Ureter (tissue), 1 donor: ENCODE measurements at places on chromosomes 6 and 20.

GRCh38 chr6:36245572-36246061 is 24.2 kb upstream of the PNPLA1 start:
- no peak for DNase-seq

GRCh38 chr6:87925373-87926060 is 122.1 kb upstream of the SPACA1 start:
- DNase-seq, result no peak

GRCh38 chr20:43899274-43900120 is 15.2 kb upstream of the TOX2 start:
- DNase-seq, result no peak

GRCh38 chr20:57583289-57584257 is 22.7 kb downstream of the PCK1 start:
- DNase-seq, result no peak

DNA sequence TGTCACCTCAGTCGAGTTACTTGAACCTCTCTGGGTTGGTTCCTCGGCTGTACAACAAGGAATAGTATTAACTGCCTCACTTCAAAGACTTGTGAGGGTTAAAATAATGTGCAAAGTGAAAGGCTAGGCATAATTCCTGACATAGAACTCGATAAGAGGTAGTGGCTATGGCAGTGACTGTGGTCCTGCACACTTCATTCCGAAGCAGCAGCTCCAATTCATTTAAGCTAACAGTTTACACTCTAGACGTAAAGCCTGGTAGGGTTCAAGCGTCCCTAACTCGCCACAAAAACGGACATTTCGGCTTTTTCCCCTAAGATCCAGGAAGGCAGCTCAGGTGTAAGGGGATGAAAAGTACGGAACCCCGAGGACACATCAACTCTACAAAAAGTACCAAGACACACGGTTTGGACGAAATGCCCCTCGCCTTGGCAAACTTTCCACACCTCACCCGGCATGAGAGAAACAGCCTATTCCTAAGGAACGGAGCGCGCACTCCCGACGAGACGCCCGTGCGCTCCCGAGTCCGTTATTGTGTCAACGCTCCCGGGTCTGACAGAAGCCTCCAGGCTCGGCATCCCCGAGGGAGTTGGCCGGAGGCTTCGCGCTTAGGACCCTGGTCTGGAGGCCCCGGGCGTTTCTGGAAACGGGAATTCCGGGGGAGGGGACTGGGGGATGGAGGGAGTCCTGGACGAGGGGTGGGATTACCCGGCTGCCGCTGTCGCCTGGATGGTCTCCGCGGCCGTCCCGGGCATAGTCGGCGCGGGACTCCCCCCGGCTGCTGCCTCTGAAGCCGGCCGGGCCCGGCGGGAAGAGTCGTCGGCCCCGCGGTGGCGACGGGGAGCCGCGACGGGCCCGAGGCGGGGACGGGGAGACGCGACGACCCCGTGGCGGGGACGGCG is 937 bp downstream of the ZNF318 start:
- DNase-seq, result peak; percentile 53

GRCh38 chr6:18509871-18510643 is 122.9 kb downstream of the RNF144B start:
- no peak for DNase-seq

DNA sequence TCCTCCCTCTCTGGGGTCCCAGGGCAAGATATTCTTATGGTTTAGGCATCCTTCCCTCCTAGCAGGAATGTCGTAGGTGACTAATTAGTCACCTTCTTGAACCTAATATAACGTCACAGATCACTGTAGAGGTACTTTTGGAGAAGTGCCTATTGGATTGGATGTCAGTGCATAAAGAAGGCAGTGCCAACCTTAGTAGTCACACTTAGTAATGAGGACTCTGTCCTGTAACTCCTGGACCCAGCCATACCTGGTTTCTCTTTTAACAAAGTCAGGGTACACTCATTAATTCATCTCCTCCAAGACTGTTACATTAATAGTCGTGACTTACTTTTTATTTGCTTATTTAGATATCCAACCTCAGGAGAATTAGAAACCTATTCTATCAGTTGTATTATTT is 20.0 kb downstream of the VTA1 start:
- DNase-seq, result no peak

DNA sequence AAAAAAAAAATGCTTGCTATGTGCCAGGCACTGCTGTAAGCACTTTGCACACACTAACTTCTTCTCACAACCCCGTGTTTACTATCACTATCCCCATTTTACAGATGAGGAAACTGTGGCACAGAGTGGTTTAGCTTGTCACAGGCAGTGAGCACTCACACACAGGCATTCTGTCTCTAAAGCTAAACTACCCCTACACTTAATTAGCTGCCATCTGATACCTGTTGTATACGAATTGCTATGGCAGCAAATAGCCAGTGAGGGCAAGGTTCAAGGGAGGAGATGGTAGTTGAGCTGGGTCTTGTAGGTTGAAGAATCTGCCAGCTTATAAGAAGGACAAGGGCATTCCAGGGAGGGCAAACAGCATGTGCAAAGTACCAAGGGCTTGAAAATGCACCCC is 5.2 kb downstream of the TNNC2 start:
- DNase-seq, result no peak

DNA sequence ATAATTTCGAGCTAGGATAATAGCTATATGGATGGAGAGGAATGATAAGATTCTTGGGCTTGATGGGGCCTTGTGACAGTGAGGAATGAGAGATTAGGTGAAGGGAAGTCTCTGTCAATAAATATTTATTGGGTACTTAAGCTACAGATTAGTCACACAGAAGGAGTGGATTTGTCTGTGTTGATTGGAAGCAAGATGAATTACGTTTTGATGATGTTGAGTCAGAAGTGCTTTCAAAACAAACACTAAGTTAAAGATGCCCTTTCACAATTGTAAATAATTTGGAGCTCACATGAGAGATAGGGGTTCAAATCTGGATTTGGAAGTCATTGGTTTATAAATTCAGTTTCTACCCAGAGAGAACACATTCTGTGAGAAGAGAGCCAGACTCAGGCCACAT is 834.2 kb downstream of the KIF16B start:
- DNase-seq, result no peak

GRCh38 chr6:43412541-43412940 is 14.8 kb upstream of the ABCC10 start:
- no peak for DNase-seq

DNA sequence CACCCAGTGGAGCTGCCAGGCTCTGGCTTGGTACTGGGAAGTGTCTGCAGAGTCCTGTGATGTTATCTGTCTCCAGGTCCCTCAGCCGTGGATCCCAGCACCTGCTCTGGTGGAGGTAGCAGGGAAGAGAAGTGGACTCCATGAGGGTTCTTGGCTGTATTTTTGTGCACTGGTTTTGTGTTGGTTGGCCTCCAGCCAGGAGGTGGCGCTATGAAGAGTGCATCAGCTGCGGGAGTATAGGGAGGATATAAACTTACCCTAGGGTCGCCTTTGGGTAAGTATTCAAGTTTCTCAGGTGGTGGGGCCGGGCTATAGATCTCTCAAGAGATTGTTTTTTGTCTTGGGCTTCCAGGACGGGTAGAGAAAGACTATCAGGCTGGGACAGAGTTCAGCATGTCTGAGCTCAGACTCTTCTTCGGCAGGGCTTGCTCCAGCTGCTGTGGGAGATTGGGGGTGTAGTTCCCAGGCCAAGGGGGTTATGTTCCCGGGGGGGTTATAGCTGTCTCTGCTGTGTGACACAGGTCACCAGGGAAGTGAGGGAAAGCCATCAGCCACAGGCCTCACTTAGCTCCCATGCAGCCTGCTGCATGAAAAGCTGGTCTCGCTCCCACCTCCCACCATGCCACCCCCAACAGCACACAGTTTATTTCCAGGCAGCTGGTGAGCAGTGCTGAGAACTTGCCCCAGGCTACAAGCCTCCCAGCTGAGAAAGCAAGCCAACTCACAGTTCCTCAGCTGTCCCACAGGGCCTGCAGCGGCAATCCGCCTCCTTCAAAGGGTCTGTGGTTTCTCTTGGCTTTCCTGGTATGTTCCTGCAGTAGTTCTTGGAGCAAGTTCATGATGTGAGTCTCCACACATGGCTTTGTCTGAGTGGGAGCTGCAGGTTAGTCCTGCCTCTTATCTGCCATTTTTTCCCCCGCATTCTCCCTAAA is 115.7 kb downstream of the AIG1 start:
- DNase-seq, result no peak

DNA sequence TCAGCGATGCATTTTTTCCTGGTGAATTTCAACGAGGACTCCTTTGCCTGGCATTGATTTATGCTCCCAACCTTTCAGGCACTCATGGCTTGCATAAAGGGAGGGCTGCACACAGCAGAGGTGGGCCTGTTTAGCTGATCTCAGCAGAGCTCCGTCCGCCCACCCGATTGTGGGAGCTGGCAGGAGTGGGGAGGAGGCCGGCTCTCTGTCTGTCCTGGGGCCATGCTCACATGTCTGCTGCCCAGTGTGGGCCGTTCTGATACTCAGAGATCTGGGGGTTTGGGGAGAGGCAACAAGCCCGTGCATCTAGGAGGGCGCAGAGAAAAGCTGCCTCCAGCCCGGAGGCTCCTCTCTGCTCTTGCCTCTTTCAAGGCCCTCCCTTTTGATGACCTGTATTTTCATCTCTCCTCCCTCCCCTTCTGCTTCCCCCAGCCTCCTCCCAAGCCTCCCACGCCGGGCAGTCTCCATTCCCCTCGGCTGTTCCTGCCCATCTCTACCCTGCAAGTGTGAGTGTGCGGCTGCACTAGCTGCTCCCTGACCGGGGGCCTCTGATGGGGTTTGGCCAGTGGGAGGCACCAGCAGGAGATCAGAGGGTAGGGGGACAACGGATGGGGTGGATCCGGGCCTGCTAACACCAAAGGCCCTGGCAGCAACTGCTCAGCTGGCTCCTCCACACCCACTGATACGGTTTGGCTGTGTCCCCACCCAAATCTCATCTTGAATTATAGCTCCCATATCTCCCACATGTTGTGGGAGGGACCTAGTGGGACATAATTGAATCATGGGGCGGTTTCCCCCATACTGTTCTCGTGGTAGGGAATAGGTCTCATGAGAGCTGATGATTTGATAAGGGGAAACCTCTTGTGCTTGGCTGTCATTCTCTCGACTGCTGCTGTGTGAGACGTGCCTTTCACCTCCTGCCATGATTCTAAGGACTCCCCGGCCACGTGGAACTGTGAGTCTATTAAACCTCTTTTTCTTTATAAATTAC is 39.6 kb upstream of the MLN start:
- DNase-seq, result no peak

- no peak for DNase-seq
These were observed 72.9 kb upstream of the MYL9 start for GRCh38 chr20:36468149-36469000.

- DNase-seq, result no peak
These were observed 29.8 kb downstream of the PSMB9 start for GRCh38 chr6:32883789-32884188.
